ENCODE measurements at places on chromosomes 1 and 21.
A peak's percentile ranks its signal among the peaks of the same experiment; 100 is the strongest.

- DNase-seq: no peak
Observed at GRCh38 chr1:8571200-8571984, 246.0 kb downstream of the RERE start.

- no peak for DNase-seq
Observed at GRCh38 chr1:116133696-116134475, 22.7 kb downstream of the MAB21L3 start.

DNA sequence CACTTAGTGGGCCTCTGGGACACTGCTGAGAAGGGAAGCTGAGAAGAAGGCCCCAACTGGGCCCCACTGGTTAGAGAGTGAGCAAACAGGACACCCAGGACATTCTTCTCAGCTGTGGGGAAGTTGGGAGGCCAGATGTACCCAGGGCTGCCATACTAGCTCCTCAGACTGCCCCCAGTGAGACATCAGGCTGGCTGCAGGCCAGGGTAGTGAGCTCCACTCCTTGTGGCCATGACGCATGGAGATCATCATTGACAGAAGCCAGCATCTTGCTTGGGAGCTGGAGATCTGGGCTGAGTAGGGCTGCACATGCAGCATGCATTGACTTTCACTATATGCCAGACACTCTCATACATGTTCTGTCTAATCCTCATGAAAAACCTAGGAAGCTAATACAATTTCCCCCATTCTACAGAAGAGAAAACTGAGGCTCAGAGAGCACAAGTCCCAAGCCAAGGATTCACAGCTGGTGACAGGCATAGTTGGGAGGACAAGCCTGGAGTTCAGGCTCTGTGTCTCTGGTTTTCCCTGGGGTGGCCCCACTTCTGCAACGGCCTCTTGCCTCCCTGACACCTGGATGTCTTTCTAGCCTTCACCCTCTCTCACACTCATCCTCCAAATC, 24.1 kb upstream of the MYCL start:
- no peak for DNase-seq

- no peak for DNase-seq
Observed at GRCh38 chr1:35064265-35064664, 14.9 kb upstream of the ZMYM1 start.

- no peak for DNase-seq
Observed at GRCh38 chr1:53550201-53550741, 91.1 kb downstream of the DMRTB1 start.

DNA sequence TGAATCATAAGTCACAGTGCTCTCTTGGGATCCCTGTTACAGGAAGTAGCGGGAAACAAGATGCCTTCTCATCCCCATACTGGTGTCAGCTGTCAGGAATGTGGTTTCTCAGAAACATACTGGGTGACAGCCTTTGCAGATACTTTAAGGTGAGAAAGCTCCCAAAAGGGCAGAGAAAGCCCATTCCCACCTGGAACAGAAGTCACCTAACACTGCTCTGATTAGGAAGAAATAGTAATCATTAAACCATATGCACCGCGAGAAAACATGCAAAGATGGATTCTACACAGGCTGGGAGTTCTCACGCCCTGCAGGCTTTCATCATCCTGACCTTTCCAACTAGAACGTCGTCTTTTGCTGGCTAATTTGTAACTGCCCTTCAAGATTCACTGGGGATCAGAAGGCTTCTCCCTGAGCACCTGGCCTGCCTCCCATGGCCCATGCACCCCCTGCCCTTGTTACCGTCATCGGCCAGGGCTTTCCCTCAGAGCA, 46.2 kb upstream of the SLC44A3 start:
- no peak for DNase-seq

- DNase-seq: no peak
Observed at GRCh38 chr1:91537987-91538304, 37.3 kb downstream of the CDC7 start.

DNA sequence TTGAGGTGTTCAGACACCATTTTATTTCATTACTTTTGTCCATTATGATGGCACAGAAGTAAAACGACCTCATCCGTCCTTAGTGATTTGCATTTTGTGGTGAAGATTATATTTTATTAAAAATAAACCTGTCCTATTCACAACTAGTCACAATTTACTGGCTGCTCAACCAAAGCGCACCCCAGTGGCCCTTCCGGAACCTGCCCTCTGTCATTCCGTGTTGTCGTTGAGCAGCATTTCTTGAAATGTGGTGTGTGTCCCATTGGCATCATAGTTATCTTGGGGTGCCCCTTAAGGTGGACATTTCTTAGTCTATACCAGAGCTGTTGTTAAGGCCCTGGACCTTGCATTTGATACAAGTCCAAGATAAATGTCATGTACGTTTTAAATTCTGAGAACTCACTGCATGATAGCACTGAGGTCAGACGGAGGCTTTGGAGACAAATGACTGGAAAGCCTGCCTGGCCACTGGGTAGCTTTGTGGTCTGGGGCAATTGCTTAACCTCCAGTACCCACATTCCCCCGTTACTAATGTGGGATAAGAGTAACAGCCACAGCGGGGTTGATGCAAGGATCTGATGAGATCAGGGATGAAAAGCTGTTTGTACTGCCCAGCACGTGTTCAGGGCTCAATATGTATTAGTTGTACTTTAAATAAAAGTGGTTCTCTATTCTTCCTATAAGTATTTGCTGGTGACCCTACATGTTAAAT, 36.2 kb downstream of the BACH1 start:
- no peak for DNase-seq

DNA sequence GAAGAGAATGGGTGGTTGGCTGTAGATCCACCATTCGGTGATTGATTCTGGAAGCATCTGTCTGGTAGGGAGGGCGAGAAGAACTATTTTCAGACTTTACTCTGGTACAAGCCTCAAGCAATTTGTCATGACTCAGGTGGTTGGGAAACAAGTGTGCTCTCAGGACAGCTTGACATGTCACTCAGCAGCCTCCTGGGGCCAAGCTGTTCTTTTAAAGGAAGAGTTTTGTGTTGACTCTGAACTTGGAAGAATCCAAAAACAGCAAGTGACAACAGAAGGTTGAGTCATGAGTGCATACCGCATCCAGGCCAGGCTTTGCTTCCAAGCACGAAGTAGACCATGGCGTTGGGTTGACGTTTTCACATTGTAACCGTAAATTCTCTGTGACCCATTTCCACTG, 65.9 kb downstream of the CLIC6 start:
- no peak for DNase-seq

DNA sequence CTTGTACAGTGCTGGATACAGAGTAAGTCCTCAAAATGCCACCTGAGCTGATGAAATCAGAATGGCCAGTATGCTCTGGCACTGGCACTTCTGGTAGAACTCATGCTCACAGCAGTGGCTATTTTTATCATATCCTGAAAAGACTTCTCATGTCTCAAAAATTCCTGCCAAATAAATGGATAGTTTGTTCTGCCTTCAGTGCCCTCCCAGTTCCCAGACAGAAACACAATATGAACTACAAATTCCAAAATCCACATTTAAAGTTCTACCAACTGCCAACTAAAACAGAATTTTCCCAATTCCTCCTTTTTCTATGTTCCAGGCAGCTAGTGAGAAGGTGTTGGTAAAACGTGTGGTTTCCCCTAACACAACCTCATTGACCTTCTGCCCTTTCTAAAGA, 51.4 kb upstream of the RGS1 start:
- no peak for DNase-seq

GRCh38 chr1:227899141-227899819, 48.5 kb downstream of the WNT9A start:
- DNase-seq: no peak

- DNase-seq: no peak
Observed at GRCh38 chr1:211340622-211341507, 14.2 kb downstream of the TRAF5 start.

DNA sequence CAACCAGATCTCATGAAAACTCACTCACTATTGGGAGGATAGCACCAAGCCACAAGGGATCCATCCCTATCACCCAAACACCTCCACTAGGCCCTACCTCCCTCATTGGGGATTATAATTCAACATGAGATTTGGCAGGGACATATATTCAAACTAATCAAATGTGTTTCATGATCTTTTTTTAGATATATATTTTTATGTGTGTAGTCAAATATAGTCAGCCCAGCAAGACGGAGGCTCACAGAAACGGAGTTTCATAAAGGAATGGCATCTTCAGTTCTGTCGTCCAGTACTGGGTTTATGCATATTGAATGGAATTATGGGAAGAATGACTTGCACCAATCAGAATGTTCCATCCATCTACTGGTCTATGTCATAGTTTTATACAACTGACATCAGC, 343.3 kb upstream of the KAZN start:
- no peak for DNase-seq

DNA sequence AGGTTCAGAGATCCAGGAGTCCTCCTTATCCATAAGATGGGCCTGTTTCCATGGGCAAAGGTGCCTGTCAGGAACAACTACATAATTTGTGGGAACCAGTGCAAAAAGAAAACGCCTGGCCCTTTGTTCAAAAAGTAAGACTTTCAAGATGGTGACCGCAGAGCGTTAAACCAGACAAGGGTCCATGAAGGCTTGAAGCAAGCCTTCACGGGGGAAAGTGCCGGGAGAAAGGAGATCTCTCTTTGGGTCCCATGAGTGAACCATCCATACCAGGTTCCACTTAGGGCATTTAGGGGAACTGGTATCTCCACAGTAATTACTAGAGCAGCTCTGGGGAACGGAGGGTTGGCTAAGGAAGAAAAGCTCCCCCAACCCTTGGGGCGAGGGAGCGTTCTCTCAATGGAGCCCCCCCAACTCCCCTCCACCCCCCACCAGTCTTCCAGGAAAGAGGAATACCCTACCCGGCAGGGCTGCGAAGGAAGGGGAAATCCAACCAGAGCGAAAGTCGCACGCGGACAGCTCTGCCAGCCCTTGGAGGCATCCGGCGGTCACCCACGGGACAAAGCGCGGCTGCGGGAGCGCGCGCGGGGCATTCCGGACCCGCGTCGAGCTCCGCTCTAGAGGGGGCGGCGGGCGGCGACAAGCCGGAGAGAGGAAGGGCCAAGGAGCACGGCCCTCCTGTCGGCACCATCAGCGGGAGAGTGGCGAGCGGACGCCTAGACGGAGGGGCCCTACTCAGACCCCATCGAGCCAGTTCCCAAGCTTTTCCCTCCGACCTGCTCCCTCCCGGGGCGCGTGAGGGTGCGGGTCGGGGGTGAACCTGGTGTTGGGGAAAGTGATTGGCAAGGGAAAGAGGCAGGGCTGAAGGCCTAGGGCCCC, 687 bp upstream of the RASSF5 start:
- DNase-seq: no peak

DNA sequence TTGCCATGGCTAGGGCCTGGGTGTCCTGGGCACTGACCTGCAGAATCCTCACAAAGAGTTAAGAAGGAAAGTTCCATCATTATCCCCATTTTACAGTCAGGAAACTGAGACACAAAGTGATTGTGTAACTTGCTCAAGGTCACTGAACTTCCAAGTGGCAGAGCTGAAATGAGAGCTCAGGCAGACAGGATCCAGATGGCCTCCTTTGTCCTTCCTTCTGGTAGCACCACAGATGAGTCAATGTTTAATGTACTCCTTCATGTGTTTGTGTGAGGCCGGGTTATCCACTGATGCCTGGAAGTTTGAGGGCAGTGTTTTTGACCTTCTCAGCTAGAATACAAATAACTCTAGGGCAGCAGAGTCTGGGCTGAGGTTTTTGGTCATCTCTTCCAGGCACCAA, 207.0 kb downstream of the TNR start:
- DNase-seq: no peak

GRCh38 chr1:9009438-9010370, 16.5 kb downstream of the SLC2A7 start:
- peak; percentile 42 for DNase-seq

DNA sequence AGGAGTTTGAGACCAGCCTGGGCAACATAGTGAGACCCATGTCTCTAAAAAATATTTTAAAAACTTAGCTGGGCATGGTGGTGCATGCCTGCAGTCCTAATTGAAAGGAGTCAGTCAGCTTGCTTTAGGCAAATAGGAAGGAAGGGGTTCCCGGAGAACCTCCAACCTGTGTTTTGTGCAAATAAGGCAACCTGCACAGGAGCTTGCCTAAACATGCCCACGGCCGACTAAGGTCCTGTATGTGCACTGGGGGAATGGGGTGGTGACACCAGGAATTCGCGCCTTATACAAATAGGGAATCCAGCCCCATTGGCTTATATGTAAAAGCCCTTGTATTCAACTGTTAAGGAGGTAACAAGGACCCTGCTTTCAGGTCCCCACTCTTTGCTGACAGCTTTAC, 429.2 kb upstream of the ZP4 start:
- no peak for DNase-seq

- no peak for DNase-seq
Observed at GRCh38 chr1:89686520-89686919, 53.6 kb downstream of the LRRC8C start.

GRCh38 chr1:10869933-10870332, 73.5 kb upstream of the CASZ1 start:
- DNase-seq: no peak

DNA sequence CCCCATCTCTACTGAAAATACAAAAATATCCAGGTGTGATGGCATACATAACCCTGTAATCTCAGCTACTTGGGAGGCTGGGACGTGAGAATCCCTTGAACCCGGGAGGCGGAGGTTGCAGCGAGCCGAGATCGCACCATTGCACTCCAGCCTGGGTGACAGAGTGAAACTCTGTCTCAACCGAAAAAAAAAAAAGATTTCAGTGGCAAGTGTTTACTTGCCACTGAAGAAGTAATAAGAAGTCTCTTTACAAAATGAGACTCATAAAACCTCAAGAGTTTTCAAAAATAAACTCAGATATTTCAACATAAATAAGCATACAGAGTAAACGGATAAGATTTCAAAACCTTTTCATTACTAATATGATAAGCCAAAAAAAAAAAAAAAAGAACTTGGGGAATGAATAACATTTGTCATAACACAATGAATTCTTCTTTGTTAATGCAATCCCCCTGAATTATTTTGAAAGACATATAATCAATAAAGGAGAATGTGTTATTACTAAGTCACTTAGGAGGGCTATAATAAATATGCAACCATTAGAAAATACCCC, 34.2 kb upstream of the EXO1 start:
- no peak for DNase-seq

- DNase-seq: no peak
Observed at GRCh38 chr1:214236477-214236876, 44.5 kb upstream of the SMYD2 start.

DNA sequence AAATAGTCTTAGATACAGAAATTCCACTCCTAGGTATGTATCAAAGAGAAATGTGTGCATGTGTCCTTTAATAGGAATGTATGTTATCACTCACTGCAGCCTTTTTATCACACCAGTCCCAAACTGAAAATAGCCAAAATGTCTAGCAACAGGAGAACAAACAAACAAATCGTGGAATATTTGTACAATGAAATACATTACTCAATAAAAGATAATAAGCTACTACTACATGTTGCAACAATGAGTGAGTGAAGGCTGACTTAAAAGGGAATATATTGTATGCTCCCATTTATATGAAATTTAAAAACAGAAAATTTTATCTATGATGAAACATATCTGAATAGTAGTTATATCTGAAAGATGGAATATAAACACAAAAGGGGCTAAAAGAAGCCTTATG, 212.1 kb upstream of the PLD5 start:
- DNase-seq: no peak

DNA sequence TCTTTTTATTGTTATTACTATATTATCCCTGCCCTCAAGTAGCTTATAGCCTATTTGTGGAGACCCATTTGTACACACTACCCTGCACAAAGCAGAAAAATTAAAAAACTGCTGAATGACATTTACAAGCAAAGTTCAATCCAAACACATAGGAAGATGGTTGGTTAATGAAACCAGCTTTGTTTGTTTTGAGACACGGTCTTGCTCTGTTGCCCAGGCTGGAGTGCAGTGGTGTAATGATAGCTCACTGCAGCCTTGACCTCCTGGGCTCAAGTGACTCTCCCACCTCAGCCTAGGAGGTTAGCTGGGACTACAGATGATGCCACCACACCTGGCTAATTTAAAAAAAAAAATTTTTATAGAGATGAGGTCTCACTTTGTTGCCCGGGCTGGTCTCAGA, 31.6 kb downstream of the TGFB2 start:
- no peak for DNase-seq
